ENCODE measurements at places on chromosomes 3 and 15. TPM values are rescaled to one million over a fixed set of nuclear protein-coding genes. Genes with fewer than 3 reads are reported as not detected.

GRCh38 chr15:54250326-54250725, 272.1 kb downstream of the UNC13C start:
- no peak for DNase-seq

DNA sequence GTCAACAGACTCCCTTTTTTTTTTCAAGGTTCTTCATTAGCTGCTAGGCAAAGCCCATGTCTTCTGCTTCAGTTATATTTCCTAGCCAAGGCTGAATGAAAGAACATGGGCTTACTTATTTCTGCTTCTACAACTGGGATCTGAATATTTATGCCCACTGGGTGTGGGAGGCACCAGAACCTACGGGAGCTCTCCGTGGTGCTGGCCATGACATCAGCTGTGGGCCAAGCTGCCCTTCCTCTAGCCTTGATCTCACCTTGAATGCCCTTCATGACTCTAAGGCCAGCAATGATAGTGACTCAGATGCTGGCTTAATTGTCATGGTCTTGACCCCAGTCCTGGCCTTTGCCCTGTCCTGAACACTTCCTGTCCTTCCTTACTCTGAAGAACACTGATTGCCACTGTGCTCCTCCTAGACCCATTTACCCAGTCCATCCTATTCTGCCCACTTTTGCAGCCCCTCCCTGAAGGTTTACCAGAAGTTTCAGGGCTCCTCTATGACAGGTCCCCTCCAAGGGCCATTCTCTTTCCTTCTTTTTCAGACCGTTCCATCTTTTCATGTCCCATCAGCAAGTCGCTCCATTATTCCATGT, 32.8 kb upstream of the PRR20G start:
- DNase-seq = peak; percentile 13

GRCh38 chr15:43886558-43886957, 59.8 kb downstream of the WDR76 start:
- no peak for DNase-seq

- peak; percentile 78 for DNase-seq
These were observed 63.6 kb downstream of the FAM81A start for GRCh38 chr15:59501597-59501996.

GRCh38 chr3:72535772-72536171, 312.5 kb downstream of the SHQ1 start:
- no peak for DNase-seq

- peak; percentile 40 for DNase-seq
These were observed 1.2 kb upstream of the LRRC34 start for GRCh38 chr3:169813757-169814517.

DNA sequence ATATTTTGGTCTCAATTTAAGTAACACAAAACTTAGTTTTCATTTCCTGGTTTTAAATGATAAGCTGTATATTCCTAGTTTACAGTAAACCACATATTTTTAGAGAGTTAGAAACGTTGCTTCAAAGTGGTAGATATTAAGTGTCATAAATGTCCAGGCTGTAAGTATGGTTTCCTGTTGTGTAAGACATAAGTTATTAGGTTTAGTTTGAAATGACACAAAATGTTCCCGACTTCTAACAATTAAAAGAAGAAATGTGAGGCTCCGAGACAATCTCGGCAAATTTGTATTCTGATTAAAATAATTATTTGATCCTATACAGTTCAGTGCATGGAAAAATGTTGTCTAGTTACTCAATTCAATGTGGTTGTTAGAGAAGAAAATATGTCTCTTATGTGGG, 387.3 kb downstream of the EPHA3 start:
- DNase-seq = no peak

The CSPG4 gene
- 0.19 TPM for total RNA-seq

The CPN2 gene
- not detected for total RNA-seq

DNA sequence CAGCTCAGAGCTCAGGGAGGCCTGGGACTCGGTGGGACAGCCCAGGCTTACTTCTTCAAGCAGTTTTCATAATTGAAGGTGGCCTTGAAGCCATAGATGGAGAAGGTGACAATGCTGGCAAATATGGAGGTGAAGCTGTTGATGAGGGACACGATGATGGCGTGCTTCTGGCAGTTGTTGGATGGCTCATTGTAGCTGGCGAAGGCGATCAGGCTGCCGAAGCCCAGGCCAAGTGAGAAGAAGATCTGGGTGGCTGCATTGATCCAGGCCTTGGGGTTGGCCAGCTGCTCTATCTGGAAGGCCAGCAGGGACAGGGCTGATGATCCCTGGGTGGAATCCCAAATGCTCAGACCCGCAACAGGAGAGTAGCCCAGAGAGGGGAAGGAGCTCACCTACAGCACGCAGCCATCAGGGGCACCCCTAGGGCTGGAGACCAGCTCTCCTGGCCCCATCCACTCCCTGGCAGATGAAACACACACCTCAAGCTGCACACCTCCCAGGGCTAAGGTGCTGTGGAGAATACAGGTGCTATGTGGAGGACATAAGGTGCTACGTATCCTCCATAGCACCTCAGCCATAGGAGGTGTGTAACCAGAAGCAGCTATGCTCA, 25.1 kb downstream of the SLC6A20 start:
- DNase-seq = no peak

DNA sequence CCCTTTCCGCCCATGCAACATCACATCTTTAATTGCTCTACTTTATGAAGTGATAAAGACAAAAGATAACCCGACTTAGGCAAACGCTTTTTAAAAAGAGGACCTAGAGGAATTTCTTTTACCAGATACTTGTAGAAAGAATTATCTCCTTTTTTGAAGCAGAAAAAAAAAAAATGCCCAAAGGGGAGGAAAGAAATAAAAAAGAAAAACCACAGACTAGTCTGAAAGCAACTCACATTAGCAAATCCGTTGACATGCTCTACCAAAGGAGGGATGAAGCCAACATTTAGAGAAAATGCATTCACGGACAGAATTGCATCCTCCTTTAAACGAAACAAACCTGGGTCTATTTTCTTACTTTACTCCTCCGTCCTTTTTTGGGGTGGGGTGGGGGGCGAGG, 213.6 kb downstream of the MEIS2 start:
- no peak for DNase-seq

DNA sequence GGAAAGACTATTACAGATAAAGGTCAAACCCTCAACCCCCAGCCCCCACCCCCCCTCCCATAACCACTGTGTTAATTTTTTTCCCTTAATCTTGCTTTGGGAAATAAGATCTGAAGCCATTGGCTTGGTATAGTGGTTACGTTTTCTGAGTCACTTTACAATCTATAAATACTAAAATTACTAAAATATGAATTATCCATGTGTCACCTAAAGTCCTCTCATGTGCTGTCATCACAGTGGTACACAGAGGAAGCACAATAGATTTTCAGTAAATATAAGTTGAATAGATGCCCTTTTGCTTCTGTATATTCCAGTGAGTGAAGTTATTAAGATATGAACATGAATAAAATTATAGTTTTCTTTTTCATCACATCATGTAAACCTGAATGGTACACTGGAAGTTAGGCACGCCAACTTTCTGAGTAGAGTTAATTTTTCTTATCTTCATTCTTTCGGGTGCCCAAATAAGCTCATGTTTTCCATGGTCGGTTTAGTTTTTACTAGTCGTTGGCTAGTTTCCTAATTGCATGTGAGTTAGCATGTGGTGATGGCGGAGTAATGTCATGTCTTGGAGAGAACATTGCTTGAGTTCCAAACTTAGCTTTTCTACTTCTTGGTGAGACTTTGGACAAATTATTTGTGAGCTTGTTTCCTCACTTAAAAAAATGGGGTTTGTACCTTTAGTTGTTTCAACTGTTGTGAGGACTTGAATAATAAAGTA, 11.5 kb downstream of the PPP4R2 start:
- no peak for DNase-seq

DNA sequence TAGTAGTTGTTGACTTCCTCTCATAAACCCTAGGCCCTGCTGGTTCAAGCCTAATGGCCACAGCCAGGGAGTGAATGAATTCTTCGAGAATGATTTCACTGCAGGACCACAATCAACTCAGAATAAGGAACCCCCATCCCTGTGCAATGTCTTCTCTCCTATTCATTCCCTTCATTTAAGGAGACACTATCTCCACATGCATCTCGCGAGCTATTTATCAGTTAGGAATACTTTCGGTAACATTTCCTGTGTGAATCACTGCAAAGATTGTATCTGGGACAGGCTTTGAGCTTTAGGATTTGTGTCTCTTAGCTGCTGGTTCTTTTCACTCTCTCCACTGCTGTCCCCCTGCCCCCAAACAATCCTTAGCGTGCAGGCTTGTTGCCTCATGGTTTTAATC, 94.4 kb downstream of the MYLK start:
- DNase-seq = no peak

DNA sequence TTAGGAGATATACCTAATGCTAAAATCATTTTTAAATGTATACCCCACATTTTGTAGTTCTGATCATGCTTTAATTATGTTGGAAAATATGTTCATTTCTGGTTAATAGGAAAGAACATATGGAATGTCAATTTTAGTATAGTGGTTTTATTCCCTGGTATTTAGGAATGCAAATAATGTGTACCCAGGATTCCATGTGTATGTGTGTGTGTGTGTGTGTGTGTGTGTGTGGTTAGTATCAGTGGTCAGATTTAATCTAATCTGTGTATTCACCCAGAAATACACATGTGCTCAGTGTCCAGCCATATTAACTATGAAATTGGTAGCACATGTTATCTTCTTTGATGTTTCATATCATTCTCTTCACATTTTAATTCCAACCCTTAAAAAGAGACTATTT, 233.5 kb upstream of the DCBLD2 start:
- DNase-seq = no peak

The HERC2 gene
- 102 TPM for total RNA-seq

GRCh38 chr3:100306695-100307094, 27.9 kb upstream of the NIT2 start:
- no peak for DNase-seq

The ACOX2 gene
- 1.5 TPM for total RNA-seq

GRCh38 chr3:111700054-111700453, 104.9 kb upstream of the ZBED2 start:
- DNase-seq = no peak

GRCh38 chr3:98003306-98003969, 31.2 kb upstream of the RIOX2 start:
- no peak for DNase-seq

DNA sequence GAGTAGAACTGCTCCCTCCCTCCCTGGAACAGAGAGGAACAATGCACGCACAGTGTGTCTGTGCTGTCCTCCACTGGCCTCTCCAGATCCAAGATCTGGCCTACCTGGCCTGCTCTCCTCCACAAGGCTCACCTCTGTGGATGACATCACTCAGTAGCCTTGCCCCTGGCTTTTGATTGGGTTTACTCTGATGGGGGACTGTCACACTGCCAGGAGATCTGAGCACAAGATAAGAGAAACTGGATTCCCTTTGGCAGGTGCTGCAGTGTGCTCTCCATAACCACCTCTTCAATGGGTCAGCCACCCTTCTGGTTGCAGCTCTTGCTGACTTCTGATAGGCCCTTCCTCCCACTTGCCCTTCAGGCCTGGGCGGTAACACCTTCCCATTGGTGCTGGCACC, 22.6 kb upstream of the ANO10 start:
- DNase-seq = no peak

DNA sequence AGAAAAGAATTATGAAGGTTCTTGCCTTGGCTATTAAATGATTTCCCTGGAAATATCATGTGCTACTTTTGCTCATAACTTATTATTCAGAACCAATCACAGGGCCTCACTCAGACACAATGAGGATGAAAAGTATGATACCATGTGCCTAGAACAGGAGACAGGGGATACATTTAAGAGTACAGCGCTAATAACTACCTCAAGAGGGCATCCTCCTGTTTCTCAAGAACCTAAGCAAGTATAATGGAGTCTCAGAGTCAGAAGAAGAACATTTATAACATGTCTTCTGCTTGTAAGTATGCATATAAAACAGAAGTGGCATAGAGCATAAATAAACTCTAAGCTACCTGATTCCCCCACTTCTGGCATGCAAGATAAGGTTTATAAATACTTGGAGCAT, 125.4 kb upstream of the MME start:
- peak; percentile 62 for DNase-seq

DNA sequence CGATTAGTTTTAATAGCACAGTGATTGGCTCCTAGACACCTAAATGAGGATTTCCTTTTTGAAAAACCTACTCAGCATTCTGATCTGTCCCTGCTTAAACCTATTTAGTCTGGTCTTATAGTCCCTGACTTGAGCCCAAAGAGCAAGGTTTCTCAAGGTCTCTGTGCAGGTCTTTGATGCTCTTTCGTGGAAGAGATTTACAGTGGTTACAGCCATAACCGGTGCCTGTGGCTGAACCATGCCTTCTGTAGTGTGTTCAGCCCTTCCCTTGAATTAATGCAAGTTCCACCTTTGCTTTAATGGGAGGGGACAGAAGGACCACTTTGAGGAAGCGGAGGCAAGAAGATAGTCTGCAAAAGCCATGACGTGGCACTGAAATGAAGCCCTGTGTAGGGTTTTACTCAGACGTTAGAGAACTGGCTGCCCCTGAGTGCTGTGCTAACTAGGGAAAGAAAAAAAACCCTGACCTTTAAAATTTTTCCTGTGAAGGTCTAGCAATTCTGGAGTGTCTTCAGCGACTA, 43.0 kb downstream of the ZBTB38 start:
- peak; percentile 49 for DNase-seq

- DNase-seq = no peak
These were observed 53.8 kb downstream of the CMTM8 start for GRCh38 chr3:32292085-32292796.

GRCh38 chr3:99625643-99626416, 12.6 kb upstream of the COL8A1 start:
- DNase-seq = no peak

DNA sequence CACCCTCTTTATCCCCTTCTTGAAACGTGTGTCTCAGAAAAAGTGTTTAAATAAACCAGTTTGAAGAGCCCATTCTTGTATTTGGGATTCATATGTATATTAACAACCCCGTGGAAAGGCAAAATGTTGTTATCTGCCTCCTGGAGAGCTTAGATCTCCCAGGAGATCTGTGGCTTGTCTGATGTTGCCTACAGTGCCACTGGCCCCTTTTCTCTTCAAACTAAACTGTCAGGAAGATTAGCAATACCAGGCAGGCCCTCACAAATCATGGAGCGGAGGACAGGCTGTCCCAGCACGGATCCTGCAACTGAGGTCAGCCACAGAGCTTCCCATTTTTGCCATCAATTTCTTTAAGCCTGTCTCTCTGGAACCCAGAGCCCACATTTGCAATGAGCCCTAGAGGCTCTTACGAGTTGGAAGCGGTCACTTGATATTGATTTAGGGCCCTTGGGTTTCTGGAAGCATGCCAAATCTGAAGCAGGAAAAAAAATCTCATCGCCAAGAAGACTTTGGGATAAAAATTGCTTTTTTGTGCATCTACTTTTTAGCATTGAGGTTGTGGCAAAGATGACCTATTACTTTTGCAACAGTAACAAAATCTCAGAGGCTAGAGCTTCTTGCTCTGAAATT, 234.1 kb downstream of the OPA1 start:
- DNase-seq = no peak

DNA sequence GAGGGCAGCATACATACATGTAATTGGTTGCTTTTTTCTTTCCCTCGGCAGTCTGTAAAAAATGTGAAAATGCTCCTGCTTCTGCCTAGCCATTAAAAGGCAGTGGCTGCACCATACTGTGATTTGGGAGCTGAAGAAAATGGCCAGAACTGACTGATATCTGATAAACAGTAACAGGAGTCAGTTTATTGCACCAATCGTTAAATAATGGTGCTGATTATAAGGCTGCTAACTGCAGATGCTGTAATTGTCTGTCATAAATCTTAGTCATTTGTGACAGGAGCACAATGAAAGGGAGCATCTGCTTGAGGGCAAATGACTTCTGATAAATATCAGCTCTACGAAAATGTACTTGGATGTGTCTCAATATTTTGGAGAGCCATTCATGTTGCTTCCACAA, 263.1 kb upstream of the DNAJC19 start:
- no peak for DNase-seq

- peak; percentile 22 for DNase-seq
These were observed 80.9 kb upstream of the RPL32 start for GRCh38 chr3:12922306-12922705.

Measured in dermis blood vessel endothelial cell (primary cell).